ENCODE measurements at places on chromosomes 5 and 9.
A peak's percentile ranks its signal among the peaks of the same experiment; 100 is the strongest.

DNA sequence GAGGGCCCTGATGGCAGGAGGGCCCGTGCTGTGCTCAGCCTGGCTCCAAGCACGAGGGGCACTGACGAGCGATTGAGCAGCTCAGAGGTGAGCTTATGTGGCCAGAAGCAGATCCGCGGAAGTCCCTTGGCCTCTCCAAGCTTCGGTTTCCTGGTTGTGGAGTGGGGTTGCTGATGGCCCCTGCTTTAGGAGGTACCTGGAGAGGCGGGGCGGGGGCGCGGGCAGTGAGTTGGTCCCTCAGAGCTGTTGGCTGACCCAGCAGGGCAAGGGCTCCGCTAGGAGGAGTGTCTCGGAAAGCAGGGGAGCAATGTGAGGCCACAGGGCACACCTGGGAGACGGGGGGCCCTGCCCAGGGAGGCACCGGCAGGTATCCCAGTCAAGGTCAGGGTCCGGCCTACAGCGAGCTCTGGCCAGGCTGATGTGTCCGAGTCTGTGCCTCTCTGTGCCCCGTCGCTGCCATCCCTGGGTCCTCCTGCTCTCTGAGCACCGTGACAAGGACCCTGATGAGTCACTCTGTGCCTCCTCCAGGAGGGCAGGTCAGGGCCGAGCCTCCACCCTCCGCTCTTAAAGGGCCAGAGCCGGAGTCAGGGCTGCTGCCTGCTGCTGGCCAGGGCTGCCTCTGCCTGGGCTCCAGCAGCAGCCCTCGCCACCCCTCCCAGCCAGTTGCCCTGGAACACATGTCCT, 14.8 kb downstream of the NCS1 start:
- no peak for DNase-seq

GRCh38 chr5:179140293-179140692, 80.1 kb downstream of the ZNF354C start:
- no peak for DNase-seq

DNA sequence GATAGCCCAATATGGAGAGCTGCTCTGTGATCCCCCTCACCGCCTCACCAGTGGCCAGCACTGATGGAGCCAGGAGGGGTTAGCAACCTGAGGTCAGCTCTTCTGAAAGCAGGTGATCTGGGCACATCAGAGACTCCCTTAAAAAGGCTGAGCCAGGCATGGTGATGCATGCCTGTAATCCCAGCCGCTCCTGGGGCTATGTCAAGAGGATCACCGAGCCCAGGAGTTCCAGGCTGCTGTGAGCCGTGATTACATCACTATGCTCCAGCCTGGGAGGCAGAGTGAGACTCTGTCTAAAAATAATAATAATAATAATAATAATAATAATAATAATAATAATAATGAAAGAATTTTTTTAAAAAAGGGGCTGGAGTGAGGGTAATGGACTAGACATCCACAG, 66.6 kb upstream of the HRH2 start:
- no peak for DNase-seq

DNA sequence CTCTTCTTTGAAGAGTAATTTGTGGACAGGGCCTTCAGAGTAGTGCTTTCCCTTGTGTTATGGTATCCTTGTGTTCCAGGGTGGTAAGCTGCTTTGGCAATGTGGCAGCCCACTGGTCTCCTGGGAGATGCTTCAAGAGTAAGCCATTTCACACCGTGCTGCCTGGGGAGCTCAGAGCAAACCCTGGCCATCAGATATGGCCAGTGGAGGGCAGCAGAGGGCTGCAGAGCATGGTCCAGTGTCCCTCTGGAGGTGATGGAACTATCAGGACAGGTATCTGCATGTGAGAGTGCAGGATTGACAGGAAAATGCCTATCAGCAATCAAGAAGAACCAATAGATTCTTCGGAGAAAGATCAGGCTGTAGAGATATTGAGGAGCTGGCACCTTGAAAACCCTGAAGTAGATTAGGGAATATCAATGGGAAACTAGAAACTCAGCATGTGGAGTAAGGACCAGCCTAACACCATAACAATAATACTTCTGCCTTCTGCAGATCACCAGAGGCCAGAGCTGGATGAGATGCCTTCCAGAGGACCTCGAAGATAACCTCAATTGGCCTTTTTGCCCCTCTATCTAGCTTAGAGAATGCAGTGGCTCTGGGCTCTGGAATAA, 90.8 kb downstream of the PLPPR1 start:
- peak; percentile 16 for DNase-seq

- no peak for DNase-seq
Observed at GRCh38 chr5:143696921-143697320, 115.0 kb upstream of the HMHB1 start.

GRCh38 chr9:19269582-19269981, 39.1 kb downstream of the DENND4C start:
- DNase-seq: no peak

- no peak for DNase-seq
Observed at GRCh38 chr9:95727947-95728520, 147.5 kb upstream of the ERCC6L2 start.

GRCh38 chr5:118952992-118953651, 35.2 kb downstream of the DTWD2 start:
- DNase-seq: no peak

- no peak for DNase-seq
Observed at GRCh38 chr5:69000216-69000919, 93.4 kb upstream of the SLC30A5 start.

DNA sequence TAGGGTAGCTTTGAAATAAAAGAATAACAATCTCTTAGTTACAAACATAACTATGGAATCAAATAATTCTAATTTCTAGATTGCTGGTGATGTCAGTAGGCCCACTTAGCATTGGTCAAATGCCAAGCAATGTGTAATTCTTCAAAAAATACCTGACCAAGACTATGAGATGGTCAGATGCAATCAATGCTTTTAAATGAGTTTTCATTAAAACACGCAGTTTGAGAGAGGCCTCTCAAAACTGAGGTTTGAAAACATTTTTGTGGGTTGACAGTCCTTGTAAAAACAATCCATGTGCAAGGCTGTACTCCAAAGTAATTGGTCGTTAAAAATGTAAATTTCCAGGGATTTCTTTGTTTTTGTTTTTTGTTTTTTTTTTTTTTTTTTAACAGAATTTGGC, 1.2 kb upstream of the RLN2 start:
- DNase-seq: no peak

- no peak for DNase-seq
Observed at GRCh38 chr5:126456217-126456820, 33.1 kb downstream of the GRAMD2B start.

GRCh38 chr5:66821688-66822429, 225.7 kb downstream of the MAST4 start:
- DNase-seq: no peak

GRCh38 chr5:43514471-43514815, 505 bp downstream of the C5orf34 start:
- DNase-seq: no peak

- no peak for DNase-seq
Observed at GRCh38 chr9:36867241-36867640, 166.8 kb downstream of the PAX5 start.

GRCh38 chr9:76200745-76201144, 193.5 kb downstream of the RFK start:
- DNase-seq: no peak

DNA sequence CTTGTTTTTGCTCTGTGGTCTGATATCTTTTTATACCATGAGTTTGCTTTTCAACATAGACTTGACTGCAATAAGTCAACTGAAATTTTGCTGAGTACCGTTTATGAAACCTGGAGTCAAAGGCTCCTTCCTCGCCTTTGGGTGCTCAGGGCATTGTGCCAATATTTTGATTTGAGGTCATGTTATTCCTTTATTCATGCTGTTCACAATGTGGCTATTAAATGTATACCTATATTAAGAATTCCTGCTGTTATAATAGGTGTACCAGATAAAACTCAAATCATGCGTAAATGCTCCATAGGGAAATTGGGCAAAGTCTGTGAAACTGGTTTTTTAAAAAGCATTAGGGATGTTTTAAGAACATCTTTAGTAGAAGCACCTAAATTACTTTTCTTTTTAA, 334.0 kb upstream of the NUDT12 start:
- DNase-seq: no peak

Data from stimulated activated CD4-positive, alpha-beta T cell treated with anti-CD3 and anti-CD28 coated beads, Interleukin-4, amount 100 ng/mL, for 48 hours (primary cell).